NCI-H1092 treated with DMSO at 0.1 percent for 48 hours (cell line): ENCODE measurements at places on chromosomes 7 and 10.

DNA sequence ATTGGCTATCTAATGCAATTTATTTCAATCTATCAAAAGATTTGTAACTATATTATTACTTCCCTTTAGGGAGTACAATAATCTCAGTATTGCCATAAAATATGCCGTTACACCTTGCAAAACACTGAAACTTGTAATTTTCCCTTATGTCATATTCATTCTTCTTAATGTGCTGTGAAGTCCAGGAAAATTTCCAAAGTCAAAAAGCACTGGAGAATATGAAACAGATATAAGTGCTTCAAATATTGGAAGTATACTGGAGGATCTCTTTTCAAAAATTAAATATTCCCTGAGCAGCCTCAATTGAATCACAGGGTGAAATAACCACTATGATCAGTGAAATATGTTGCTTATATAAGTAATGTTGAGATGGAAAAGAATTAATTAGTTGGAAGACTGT is 356.0 kb downstream of the PPP1R3A start:
- DNase-seq: no peak

GRCh38 chr7:87590578-87590977 is 10.1 kb downstream of the ABCB1 start:
- DNase-seq: no peak

GRCh38 chr7:151727579-151728285 is 149.2 kb downstream of the PRKAG2 start:
- DNase-seq: no peak

GRCh38 chr10:93707623-93708022 is 5.2 kb upstream of the FRA10AC1 start:
- DNase-seq: no peak

DNA sequence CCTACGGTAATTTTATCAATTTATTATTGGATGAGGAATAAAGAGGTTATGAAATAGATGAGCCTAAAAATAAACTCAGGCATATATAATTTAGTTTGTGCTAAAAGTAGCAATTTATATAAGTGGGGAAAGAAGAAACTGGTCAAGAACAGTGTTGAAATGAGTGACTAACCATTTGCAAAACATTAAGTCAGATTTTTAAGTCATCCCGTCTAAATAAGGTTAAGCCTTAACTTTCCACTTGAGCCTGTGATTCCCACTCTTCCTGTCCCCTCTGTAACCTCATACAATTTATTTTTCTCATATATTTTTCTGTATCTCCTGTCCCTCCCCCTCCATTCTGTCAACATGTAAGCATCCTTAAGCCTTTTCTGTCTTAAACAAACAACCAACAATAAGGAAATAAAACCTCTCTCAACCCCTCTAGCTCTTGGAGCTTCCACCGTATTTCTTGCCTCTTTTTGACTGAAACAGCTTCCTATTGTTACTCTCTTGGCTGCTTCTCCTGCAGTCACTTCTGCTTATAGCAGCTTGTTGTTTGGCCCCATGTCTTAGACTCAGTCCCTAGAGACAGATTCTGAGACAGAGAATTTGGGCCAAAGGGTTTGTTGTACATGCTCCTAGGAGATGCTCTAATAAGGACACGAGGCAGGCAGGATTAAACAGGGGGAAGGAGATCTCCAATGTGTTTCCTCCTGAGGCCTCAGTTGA is 109.7 kb downstream of the GNAI1 start:
- no peak for DNase-seq

GRCh38 chr10:62414359-62414758 is 40.2 kb downstream of the ZNF365 start:
- DNase-seq: no peak

GRCh38 chr7:35420656-35421055 is 166.8 kb upstream of the TBX20 start:
- no peak for DNase-seq

DNA sequence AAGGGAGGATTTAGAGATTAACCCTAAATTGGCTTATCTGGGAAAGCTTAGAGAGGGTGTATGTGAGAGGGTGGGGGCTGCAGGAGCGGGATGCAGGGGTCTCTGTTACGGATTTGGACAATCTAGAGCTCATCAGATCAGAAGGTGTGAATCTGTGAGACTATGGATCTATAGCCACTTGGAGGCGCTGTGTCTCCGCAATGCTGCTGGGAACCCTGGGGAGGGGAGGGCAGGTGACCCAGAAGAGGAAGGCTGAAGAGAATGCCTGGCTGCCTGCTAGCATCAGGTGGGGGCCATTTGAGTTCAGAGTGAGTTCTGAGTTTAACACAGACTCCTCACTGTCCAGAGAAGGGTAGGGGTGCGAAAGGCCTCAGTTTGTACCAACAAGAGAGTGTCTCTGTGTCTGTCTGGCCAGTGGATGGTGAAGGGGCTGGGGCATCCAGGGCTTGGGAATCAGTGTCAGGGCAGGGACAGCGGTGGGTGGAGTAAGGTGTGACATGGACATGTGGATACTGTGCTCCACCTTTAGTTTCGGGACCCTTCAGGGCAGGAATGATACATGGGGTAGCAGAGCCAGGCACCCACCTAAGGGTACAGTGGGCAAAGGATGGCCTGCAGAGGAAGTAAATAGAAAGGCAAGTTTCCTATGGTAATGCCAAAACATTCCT is 187.3 kb upstream of the PRSS58 start:
- no peak for DNase-seq

DNA sequence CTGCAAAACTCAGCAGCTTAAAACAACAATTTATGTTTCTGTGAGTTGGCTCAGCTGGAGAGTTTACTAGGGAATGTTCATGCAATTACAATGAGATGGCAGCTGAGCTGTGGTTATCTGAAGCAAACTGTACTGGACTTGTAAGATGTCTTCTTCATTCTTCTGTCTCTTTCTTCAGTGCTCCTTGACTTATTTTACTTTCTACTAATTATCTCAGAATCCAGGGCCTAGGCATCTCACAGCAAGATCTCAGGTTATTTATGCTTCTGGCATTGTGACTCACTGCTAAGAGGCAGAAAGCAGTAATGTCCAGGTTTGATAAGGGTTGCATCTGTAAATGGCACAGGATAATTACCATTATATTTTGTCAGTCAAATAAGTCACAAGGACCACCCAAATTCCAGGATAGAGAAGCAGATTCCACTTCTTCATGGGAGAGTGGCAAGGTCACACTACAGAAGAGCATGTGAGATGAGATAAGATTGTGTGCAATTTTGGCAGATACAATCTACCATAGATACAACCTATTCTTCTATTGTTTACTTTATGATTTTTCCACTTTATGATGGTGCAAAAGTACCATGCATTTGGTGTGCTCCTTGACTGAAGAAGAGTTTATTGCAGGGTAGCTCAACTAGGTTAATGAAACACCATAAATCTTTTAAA is 16.8 kb downstream of the VIM start:
- no peak for DNase-seq

GRCh38 chr10:95513008-95513589 is 48.1 kb downstream of the SORBS1 start:
- no peak for DNase-seq
